ENCODE measurements at places on chromosomes 2 and 18. TPM values are rescaled to one million over a fixed set of nuclear protein-coding genes. Genes with fewer than 3 reads are reported as not detected.

- no peaks in the 10 kb centered on the region for H3K27me3 ChIP-seq
- DNase-seq = no peak
- H3K27ac ChIP-seq = no peak overlapping the region
- H3K4me1 ChIP-seq = no peaks in the 10 kb centered on the region
Observed at GRCh38 chr2:9001229-9001628, 2.3 kb downstream of the MBOAT2 start.

- no peak for DNase-seq
- H3K27ac ChIP-seq = no peak overlapping the region
- no peaks in the 10 kb centered on the region for H3K27me3 ChIP-seq
- H3K4me1 ChIP-seq = no peaks in the 10 kb centered on the region
- H3K4me3 ChIP-seq = no peak overlapping the region
Observed at GRCh38 chr18:48481092-48481491, 57.7 kb upstream of the CTIF start.

The ANKMY1 gene
- 3.7 TPM for total RNA-seq

DNA sequence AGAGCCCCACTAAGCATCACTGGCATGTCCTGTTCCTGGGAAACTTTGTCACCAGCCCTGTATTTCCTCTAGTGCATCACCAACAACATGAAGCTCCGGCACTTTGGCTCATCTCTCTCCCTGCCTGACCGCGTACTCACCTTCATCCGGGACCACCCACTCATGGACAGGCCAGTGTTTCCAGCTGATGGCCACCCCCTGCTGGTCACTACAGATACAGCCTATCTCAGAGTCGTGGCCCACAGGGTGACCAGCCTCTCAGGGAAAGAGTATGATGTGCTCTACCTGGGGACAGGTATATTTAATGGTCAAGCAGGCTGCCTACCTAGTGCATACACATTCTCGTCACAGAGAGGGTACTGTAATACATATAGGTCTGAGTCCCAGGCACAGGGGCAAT, 21.0 kb downstream of the SEMA4F start:
- peaks cover 13% of the 10 kb centered on the region for H3K36me3 ChIP-seq
- DNase-seq = no peak
- no peak overlapping the region for H3K27ac ChIP-seq
- no peaks in the 10 kb centered on the region for H3K4me1 ChIP-seq

The LYG2 gene
- total RNA-seq = not detected

The ARL5A gene
- 82.1 TPM for total RNA-seq

DNA sequence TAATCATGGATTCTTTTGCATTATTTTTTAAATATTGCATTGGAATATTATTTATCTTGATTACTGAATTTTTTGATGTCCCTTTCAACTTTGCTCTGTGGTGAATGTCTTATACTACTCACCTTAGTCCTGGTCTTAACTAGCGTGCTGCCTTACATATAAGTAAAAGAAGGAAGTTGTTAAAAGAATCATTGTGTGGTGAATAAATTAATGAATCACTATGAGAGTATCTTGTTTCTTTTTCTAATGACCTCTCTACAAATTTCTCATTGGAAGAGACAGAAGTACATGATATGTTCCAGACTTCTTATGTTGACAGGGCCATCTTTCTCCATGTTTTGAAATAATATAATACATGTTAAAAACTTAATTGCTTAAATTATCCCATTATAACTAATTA, 432.6 kb upstream of the MMADHC start:
- H3K36me3 ChIP-seq = no peaks in the 10 kb centered on the region
- H3K4me3 ChIP-seq = no peak overlapping the region
- no peak for DNase-seq
- H3K4me1 ChIP-seq = no peaks in the 10 kb centered on the region

DNA sequence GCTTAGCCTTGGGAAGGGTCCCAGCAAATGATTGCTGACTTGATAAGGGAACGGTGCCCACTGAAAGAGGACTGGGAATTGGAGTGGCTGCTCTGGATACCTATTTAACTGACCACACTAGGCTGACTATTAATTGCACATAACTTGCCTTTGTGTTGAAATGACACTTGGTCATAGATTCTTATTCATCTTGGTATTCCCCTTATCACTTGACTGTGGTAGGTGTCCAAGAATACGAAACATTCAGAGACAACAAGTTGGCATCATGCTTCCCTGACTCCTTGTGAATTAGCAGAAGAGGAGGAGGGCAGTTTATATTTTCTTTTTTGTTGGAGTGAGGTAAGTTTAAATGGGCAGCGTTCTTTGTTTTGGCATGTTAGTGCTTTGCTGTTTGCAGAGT, 13.4 kb downstream of the FMNL2 start:
- H3K36me3 ChIP-seq = no peaks in the 10 kb centered on the region
- DNase-seq = no peak
- H3K4me1 ChIP-seq = no peaks in the 10 kb centered on the region
- H3K27me3 ChIP-seq = no peaks in the 10 kb centered on the region
- no peak overlapping the region for H3K4me3 ChIP-seq
- no peak overlapping the region for H3K27ac ChIP-seq

GRCh38 chr2:144088863-144089262, 431.1 kb downstream of the ZEB2 start:
- H3K4me1 ChIP-seq = no peaks in the 10 kb centered on the region
- no peak overlapping the region for H3K27ac ChIP-seq
- H3K4me3 ChIP-seq = no peak overlapping the region
- no peaks in the 10 kb centered on the region for H3K36me3 ChIP-seq

All from right atrium auricular region (tissue), 2 donors.